ENCODE measurements at places on chromosomes 11 and 22. TPM values are rescaled to one million over a fixed set of nuclear protein-coding genes. Genes with fewer than 3 reads are reported as not detected.

Gene OR51B2
- total RNA-seq = not detected

Gene LMNTD2
- 2.1 TPM for total RNA-seq

Gene SNU13
- total RNA-seq = 117 TPM

Gene ACTN3
- total RNA-seq = 0.06 TPM

Gene CENPM
- total RNA-seq = 33.9 TPM

Gene CCDC85B
- 46.1 TPM for total RNA-seq

Gene SMIM35
- not detected for total RNA-seq

Gene CKAP5
- 58.1 TPM for total RNA-seq

Gene CATSPERZ
- total RNA-seq = 2.6 TPM

Gene ENTHD1
- not detected for total RNA-seq

Gene RIMBP3C
- 0.27 TPM for total RNA-seq

Gene NNMT
- total RNA-seq = 222 TPM

Gene SLC1A2
- 0.35 TPM for total RNA-seq

Gene KDM4D
- 0.45 TPM for total RNA-seq

Gene CAT
- total RNA-seq = 48.7 TPM

Gene MPPED2
- total RNA-seq = not detected

Gene SLC6A5
- not detected for total RNA-seq

Gene E2F8
- 6.1 TPM for total RNA-seq

Gene C11orf87
- total RNA-seq = not detected

Gene OR51A4
- total RNA-seq = not detected

Gene PRG3
- total RNA-seq = not detected

Gene PKP3
- 39.8 TPM for total RNA-seq

Gene CBX7
- total RNA-seq = 1.3 TPM

Gene GDPD4
- total RNA-seq = not detected

Gene DGAT2
- total RNA-seq = 2.1 TPM

Gene DYNC2H1
- 5.9 TPM for total RNA-seq

Gene POLR2L
- total RNA-seq = 560 TPM

Gene TMPRSS4
- total RNA-seq = 0.12 TPM

Gene MTNR1B
- not detected for total RNA-seq

Gene ZBTB3
- 1.6 TPM for total RNA-seq

Gene PRAME
- 108 TPM for total RNA-seq

Measured in A549 treated with RU486 at 1 μM for 4 hours (cell line).